Stimulated activated CD8-positive, alpha-beta memory T cell treated with anti-CD3 and anti-CD28 coated beads, Interleukin-7, amount 100 ng/mL, for 4 hours (primary cell): ENCODE measurements at places on chromosomes 16 and 17.
A peak's percentile ranks its signal among the peaks of the same experiment; 100 is the strongest.

GRCh38 chr17:65930140-65930730 is 261.7 kb downstream of the CEP112 start:
- DNase-seq = no peak

DNA sequence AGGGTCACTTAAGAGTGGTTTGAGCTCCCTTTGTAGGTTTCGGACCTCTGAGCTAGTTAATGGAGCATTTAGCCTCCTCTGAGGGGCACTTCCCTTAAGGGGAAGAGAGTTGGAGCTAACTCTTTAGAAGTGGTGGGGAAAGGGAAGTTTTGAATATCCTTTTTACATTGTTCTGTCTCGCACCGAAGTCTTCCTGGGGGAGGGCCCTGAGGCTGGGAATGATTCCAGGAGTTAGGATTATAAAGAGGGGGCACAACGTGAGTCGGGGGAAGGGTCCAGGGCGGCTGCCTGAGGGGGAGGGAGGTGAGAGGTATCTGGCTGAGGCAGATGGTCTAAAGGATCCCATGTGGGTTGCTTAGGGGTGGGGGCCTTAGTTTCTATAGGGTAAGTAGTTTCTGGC is 32.3 kb downstream of the SEC14L1 start:
- no peak for DNase-seq

DNA sequence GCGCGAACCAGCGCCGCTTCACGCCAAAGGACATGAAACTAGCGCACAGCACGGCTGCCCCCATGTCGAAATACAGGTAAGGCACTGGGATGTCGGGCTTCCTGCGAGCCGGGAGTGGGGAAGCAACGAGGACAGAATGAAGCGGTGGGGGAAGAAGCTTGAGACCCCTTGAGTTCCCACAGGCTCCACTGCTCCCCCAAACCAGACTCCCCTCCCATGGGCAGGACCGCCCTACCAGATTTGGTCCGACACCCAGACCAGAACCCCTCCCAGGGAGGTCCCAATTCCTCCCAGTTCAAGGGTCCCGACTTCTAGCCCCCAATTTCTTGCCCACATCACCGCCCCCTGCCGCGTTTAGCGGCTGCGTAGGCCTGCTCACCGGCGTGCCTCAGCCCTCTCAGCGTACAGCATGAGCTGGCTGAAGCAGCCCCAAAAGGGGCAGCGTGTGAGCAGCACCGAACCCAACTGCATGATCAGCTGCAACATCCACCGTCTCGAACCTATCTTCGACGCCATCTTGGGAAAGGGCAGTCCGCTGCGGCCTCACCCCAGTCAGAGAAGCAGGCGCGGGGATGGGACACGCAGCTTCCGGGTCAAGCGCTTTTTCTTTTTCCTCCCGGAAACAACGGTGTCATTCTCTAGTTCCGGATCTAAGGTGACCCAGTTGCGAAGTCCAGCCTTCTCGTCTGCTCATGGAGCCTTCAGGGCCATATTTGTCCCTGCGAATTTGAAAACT is at the start of gene TMEM101:
Gene TMEM101 (minus strand): TSS at position 527 of the 736 bp plus-strand sequence. CDS start 11 bp downstream, at position 516.
- DNase-seq = peak; percentile 83

GRCh38 chr17:73971127-73971526 is 232.4 kb upstream of the RPL38 start:
- no peak for DNase-seq

GRCh38 chr16:6190776-6191175 is 1093.2 kb upstream of the EEF2KMT start:
- DNase-seq = no peak

DNA sequence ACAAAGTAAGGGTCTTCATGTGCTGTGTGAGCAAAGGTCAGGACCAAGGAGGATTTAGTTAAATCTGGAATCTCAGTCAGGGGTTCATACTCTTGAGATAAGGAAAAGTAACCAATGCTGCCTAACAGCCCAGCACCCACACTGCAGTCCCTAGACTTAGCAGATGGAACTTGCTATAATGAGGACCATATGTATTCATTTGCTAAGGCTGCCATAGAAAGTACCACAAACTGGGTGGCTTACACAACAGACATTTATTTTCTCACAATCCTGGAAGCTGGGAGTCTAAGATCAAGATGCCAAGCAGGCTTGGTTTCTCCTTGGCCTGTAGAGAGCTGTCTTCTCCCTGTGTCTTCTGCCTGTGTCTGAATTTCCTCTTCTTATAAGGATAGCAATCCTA is 20.8 kb downstream of the ZP2 start:
- DNase-seq = no peak

GRCh38 chr16:13945744-13946485 is 26.0 kb downstream of the ERCC4 start:
- DNase-seq = no peak

DNA sequence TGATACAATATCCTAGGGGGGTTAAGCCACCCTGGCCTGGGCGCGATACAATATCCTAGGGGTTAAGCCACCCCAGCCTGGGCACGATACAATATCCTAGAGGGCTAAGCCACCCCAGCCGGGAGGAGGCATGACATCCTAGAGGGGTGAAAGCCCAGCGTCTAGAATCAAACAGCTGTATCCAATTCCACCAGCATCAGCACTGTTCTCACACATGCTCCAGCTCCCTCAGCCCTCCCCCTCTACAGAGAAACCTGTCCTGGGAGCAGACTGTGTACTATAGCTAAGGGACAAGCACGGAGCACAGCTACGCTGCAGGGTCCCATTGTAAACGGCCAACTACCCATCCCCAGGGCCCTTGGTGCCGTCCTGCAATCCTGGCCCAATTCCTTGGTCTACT is 6.2 kb downstream of the GINS2 start:
- no peak for DNase-seq

DNA sequence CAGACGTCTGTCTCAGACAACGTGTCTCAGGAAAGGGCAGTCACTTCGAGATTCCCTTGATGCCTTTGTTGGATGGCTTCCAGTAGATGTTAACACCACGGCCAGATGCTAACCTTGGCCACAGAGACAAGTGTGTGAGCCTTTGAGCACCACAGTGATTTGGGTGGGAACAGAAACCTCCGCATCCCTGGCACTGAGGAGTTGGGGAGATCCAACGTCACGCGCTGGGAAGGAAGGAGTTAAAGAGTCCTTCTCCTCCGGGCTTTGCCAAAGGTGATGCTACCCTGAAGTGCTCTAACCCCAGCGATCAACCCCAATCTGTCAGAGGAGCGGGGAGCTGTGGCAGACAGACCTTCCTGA is 3.0 kb upstream of the ABR start:
- no peak for DNase-seq

- no peak for DNase-seq
Measured at GRCh38 chr17:42617956-42618431, 8.5 kb downstream of the TUBG1 start.

- DNase-seq = no peak
Measured at GRCh38 chr17:49516180-49516579, 21.1 kb downstream of the NGFR start.
